ENCODE measurements at places on chromosomes 16 and 17.

- no peak for DNase-seq
These were observed 121.3 kb upstream of the GSE1 start for GRCh38 chr16:85491798-85492294.

- no peak for DNase-seq
These were observed 500.8 kb downstream of the MAF start for GRCh38 chr16:79099716-79100115.

- no peak for DNase-seq
These were observed 3.2 kb downstream of the PDE6G start for GRCh38 chr17:81652906-81653771.

DNA sequence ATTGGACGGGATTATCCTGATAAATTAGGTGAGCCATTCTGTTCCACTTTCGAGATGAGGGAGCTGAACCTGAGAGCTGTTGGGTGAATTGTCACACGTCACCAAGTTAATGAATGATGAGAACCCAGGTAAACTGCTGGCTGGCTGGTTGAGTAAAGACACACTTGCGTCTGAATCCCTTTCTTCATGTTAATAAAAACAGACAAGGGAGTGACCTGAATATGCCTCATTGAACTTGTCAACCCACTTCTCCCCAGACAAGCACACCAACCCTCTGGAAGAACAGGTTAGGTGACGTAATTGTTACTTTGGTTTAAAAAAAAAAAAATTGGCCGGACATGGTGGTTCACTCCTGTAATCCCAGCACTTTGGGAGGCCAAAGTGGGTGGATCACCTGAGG lies 400.9 kb upstream of the CDH5 start:
- DNase-seq, result no peak

GRCh38 chr16:75065149-75065505 lies 51.5 kb downstream of the LDHD start:
- DNase-seq, result no peak

GRCh38 chr17:79508291-79508716 lies 102.5 kb downstream of the RBFOX3 start:
- no peak for DNase-seq

GRCh38 chr17:77423589-77424451 lies 283.1 kb downstream of the SEC14L1 start:
- peak; percentile 37 for DNase-seq

DNA sequence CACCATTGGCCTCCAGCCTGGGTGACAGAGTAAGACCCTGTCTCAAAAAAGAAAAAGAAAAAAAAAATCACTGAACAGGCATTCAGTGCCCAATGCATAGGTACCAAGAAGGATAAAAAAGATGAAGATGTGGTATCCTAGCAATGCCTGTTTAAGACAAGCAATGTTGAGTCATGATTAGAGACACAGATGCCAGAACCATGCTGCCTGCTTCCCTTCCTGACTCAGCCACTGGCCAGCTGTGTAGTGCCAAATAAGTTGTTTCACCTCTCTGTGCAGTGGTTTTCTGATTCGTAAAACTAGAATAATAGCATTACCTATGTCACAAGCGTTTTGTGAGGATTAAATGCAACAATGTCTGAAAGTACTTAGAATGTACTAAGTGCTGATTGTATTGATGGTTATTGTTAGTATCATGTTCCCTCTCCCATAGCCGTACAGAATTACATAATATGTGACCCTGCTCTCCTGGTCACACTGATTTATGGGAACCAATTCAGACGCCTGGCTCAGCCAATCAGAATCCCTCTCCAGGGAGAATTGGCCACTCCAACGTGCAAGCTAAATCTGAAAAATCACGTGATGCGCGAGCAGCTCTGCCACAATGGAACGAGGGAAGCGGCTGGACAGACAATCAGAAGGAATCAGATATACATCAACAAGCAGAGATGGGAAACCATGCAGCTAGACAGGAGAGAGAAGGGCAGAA lies 241.9 kb downstream of the SLC39A11 start:
- no peak for DNase-seq

- no peak for DNase-seq
These were observed 32.3 kb upstream of the TAOK1 start for GRCh38 chr17:29357821-29358232.

GRCh38 chr16:47016700-47017133 lies 43.2 kb upstream of the DNAJA2 start:
- no peak for DNase-seq

DNA sequence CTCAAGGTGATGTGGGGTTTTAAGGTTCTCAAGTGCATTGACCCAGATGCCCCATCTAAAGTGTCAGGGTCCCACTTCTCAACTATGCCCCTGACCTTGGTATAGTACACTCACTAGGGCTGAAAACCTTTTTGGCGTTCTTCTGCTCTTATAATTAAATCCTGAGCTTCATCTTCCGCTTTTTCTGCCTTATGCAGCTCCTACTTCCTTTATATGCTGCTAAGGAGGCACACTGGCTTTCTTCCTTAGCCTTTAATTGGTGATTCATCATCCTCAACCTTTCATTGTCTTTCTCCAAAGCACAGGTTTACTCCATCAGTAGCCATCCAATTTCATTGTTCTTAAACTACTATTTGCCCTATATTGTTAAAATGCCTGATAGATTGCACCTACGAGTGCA lies 5.3 kb upstream of the NF1 start:
- DNase-seq, result no peak

GRCh38 chr17:37710344-37710886 lies 34.4 kb downstream of the HNF1B start:
- DNase-seq, result peak; percentile 58

DNA sequence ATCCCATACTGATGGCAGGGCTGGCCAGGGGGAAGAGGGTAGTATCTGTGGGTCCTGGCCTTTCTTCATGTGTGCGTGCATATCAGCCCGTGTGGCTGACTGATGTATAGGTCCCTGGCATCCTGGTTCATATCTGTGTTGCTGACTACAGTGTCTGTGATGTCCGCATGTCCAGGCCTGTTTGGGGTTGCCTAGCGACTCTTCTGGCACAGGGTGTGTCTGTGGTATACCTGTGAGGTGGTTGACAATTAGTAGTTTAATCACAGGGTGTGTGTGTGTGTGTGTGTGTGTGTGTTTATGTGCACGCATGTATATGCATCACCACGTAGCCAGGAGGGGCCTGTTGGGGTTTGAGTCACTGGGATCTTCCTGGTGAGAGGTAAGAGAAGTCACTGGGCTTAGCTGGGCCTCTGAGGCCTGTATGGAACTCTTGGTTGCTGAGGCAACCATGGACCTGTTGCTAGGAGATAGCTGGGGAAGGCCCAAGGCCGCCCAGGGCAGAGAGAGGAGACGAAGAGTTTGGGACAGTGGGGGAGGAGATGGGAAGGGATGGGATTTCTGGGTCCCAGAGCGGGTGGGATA lies 603 bp upstream of the TMEM95 start:
- no peak for DNase-seq

GRCh38 chr16:86100205-86101136 lies 201.5 kb downstream of the IRF8 start:
- DNase-seq, result no peak

DNA sequence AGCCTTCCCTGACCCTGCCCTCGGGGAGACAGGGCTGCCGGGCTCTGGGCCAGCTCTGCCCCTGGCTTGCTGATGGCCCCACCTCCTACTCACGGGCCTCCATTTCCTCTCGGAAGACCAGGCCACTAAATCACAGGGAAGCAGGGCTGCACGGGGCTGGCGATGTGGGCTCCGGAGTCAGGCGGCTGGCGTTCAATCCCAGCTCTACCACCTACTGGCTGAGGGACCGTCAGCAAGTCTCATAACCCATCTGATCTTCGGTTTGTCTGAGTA lies 113.4 kb downstream of the AMFR start:
- DNase-seq, result no peak

GRCh38 chr16:53561101-53561888 lies 58.3 kb upstream of the AKTIP start:
- DNase-seq, result no peak

DNA sequence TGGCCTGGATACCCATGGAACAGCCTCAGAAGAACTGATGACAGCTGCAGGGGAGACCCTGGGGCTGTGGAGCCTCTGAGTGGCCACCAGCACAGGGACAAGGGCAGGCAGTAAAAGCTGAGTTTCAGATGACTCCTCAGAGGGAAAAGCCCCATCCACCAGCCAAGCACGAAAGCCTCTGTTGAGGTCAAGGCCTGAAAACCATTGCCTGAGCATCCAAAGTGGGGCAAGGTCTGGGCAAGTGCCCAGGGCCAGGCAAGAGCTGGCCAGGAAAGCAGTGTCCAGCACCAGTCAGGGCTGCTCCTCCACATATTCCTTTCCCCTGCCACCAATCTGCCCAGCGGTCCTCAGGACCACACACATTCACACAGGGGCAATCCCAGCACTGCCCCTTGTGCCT lies 16.4 kb downstream of the ATP6V0D1 start:
- DNase-seq, result no peak

DNA sequence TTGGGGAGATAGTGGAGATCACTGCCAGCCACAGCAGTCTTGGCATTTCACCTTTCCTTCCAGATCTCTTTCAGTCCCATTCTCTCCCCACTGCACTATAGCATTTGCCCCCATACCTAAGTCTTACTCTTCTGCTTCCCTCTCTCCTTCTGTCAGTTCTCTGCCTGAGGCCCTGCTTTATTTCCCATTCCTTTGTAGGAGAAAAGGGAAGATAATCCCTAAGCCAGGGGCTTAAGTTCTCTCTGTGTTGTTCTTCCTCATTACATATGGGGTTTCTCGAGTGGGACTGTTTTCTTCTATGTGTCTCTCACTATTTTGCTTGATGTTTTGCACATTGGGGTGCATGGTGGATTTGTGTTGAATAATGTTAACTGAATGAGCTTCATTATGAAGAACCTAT lies 6.4 kb downstream of the KDM6B start:
- no peak for DNase-seq

DNA sequence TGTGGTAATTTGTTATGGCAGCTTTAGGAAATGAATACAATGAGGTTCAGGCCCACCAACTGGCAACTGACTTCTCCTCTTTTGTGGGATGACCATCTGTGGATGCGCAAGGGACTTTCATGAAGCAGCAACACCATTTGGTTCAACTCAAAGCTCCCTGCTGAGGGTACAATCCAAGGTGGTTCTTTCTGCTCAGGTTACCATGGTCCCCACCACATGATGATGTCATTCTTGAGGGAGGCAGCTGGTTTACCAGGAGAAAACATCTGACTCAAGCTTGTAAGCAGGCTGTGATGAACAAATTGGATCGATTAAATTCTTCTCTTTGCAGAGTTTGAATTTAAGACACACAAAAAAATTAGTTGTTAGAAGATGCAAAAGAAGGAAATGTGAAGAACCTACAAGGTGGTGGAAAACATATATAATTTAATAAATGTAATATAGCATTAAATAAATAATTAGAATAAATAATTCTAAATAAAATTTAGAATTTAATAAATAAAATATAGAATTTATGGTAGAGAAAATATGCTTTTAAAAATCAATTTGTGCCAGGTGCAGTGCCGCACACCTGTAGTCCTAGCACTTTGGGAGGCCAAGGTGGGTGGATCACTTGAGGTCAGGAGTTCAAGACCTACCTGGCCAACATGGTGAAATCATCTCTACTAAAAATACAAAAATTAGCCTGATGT lies 67.6 kb upstream of the ANKFN1 start:
- no peak for DNase-seq

DNA sequence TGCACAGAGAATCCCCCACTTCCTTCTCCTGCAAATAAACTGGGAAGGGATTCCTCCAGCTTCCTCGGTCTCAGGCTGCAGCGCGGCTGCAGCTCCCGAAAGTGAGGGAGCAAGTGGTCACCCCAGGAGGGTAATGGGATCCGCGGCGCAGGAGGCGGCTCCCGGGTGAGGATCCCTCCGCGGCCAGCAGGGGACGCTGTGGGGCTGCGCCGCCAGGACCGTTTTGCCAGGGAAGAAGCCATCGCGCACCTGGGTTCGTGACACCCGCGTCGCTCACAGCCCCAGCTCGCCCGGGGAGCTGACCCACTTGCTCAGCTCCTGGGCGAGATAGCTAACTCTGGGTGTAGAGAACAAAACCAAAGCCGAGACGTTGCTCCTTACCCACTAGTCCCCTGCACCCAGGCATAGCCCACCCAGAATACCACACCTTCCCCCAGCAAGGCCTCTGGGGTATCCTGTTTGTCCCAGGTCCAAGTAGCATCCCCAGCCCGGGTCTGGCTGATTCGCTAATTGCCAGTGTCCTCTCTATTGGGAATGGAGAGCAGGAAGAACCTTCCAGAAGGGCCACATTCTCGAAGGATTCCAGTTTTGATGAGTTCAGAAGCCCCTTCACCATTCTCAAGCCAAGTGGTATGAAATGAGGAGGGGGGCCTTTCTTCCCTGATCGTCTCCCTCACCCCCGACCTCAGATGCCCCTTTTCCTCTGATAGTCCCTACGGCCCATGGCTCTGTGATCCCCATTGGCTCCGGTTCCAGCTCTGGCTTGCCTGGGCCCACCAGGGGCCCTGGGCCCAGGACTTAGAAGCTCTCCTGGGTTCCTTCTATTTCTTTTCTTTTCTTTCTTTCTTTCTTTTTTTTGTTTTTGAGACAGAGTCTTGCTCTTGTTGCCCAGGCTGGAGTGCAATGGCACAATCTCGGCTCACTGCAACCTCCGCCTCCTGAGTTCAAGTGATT lies 14.1 kb downstream of the CYGB start:
- peak; percentile 42 for DNase-seq

DNA sequence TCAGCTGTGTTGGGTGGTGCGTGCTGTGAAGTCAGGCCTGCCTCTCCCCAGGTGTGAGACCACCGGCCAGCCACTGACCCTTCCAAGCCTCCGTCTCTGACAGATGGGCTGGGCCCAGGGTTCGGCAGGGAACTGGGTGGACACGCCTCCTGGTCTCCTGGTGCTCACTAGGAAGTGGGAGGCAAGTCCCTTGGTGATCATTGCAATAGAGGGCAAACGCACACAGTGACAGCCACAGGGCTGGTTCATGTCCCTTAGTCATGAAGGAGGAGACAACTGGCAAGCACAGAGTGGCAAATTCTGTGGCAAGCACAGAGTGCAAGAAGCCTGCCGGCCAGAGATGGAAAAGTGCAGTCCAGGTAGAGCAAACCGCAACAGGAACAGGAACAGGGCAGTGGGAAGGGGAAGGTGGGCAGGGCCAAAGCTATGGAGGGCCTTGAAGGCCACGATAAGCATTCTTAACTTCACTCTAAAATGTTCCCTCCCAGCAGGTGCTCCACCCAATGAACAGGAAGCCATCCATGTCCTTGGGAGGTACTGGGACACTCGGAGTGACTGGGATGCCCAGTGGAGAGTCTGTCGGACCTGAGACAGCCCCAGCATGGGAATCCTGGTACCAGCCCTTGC lies 21.9 kb downstream of the USP7 start:
- DNase-seq, result no peak

All from NCI-H1092 treated with DMSO at 0.1 percent for 48 hours (cell line).